ENCODE measurements at places on chromosomes 4 and X.

- no peak for DNase-seq
These were observed 77.4 kb downstream of the WNK3 start for GRCh38 chrX:54280466-54280865.

- DNase-seq = no peak
These were observed 24.3 kb downstream of the CPLX1 start for GRCh38 chr4:801436-802124.

GRCh38 chr4:77073106-77073809, 2.5 kb downstream of the CCNI start:
- peak; percentile 75 for DNase-seq

- DNase-seq = no peak
These were observed 109.4 kb upstream of the C1GALT1C1 start for GRCh38 chrX:120739300-120739699.

- no peak for DNase-seq
These were observed 36.3 kb downstream of the NAT8L start for GRCh38 chr4:2095236-2096072.

GRCh38 chr4:35912174-35912573, 332.1 kb downstream of the ARAP2 start:
- DNase-seq = no peak

GRCh38 chrX:50333308-50333707, 128.7 kb downstream of the CCNB3 start:
- DNase-seq = no peak

DNA sequence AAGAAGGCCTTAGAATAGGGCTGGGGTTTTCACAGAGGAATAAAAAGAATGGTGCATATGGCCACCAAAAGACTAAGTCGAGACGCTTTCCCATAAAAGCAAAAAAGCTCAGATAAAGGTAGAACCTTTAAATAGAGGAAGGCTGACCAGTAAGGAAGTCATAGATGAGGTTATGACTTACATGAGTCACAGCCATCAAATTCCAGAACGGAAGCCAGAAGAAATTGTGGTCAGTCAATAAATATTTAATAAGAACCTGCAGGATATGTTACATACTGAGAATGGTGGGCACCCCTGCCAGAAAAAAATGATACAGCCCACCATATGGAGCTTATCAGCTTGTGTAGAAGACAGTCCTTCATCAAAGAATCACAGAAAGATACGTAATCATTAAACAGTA, 120.1 kb downstream of the MANBA start:
- DNase-seq = no peak

DNA sequence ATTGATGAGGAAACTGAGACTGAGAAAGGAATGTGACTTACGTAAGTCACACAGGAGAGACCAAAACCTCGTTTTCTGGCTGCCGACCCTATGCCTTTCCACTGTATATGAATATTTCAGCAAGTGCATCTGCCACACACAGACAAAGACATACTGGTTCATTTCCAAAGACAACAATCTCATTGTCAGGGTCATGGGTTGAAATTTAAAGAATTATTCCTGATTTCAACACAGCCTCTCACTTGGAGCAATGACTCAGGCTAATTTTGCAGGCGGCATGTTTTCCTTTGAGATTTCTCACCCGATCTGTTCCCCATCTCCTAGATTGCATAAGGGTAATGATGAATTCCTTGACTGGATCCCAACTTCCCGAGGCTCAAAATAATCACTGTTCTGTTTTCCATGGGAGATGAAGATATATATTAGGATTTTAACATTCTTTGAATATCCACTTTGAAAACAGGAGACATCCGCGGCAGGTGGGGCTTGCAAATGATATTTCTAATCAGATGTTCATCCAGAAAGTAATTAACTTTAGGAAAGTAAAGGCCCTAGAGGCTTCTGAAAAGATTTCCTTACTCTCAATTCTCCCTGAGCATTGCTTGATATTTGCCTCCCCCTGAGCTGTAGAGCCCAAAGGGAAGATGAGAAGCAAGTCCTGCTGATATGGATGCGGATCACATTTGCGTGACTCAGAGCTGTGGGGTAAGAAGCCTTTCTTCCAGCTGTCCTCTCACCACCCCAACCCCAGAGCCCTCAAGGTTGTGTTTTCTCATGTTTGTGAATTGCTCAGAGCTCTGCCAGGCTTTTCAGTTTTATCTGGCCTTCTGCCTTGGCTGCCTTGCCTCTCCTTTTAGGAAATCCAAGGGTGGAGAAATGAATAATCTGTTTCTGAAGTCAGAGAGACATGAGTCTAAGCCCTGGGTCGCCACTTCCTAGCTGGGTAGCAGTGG, 361.1 kb upstream of the BOD1L1 start:
- DNase-seq = no peak

- DNase-seq = no peak
These were observed 135.0 kb downstream of the RAB28 start for GRCh38 chr4:13349096-13349495.

- no peak for DNase-seq
These were observed 43.5 kb downstream of the FMR1NB start for GRCh38 chrX:148024425-148025148.

- DNase-seq = no peak
These were observed 34.7 kb downstream of the MSL3 start for GRCh38 chrX:11792461-11793421.

DNA sequence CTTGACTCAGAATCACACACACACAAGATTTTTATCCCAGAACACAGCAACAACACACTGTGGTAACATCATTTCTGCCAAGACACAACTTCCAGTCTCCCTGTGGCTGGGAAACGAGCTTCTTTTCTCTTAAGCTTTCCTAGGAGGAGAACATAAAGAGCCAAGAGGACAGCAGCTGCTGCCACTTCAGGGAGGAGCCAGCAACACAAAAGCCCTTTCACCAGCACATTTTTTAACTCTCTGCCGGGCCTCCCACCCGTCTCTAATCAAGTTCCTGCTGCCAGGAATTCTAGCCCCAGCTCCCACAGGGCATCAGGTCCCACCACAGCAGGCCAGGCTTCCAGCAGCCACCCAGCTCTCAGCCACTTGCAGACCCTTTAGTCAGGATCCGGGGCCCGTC, 22.4 kb downstream of the FAT1 start:
- peak; percentile 94 for DNase-seq

DNA sequence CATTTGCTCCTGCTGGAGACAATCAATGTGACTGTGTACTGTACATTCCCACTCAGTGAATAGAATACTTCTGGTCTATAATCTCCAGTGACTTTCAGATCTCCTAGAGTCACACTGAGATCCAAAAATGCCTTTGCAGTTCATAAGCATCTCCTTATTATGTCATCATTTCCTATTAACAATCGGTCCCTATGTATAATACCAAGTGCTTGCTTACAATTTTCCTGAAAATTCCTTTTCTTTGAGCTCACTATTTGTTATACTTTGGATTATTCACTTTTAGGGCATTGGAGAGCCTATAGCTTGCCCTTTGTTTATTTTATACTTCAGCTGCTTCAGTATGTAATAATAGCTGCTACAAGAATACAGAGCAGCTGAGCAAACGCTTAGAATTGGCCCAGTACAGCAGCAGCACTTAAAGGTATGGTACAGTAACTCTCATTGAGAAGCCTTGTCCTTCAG, 313.0 kb downstream of the DCTD start:
- peak; percentile 70 for DNase-seq

GRCh38 chr4:168101026-168101425, 8.7 kb downstream of the ANXA10 start:
- no peak for DNase-seq

- no peak for DNase-seq
These were observed 31.9 kb downstream of the HTR2C start for GRCh38 chrX:114615765-114616164.

DNA sequence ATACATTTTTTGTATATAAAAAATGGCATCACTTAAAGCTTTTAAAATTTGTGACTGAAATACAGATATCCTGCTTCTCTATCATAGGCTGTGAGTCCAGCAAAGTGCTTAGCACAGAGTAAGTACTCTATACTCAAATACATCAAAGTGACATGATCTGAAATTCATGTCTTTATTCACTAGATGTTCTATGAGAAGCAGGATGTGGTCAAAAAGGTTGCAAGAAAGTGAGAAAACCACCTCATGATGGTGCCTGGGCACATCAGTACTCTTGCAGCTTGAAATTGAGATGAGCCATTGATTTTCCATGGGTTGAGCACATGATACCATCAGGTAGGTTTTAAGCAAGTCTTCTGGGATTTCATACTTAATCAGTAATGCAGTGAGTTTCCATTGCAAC, 20.4 kb upstream of the SFRP2 start:
- DNase-seq = no peak

GRCh38 chr4:679629-680028, 5.3 kb downstream of the MYL5 start:
- DNase-seq = no peak

DNA sequence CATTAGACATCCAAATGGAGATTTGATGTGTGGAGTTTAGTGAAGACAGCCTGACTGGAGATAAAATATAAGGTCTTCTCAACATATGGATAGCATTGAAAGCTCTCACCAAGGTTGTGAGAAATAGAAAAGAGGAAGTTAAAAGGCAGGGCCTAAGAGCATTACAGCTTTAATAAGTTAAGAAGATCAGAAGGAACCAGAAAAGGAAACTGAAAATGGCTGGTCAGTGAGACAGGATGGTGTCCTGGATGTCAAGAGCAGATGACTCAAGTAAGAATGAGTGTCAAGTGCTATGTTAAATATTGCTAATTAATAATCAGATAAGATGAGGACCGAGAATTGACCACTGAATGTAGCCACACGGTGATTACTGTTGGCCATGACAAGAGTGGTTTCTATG, 642.9 kb downstream of the STPG2 start:
- DNase-seq = no peak

GRCh38 chr4:184951668-184952160, 66.6 kb upstream of the HELT start:
- no peak for DNase-seq

GRCh38 chr4:146472404-146472803, 49.3 kb downstream of the SLC10A7 start:
- DNase-seq = no peak

DNA sequence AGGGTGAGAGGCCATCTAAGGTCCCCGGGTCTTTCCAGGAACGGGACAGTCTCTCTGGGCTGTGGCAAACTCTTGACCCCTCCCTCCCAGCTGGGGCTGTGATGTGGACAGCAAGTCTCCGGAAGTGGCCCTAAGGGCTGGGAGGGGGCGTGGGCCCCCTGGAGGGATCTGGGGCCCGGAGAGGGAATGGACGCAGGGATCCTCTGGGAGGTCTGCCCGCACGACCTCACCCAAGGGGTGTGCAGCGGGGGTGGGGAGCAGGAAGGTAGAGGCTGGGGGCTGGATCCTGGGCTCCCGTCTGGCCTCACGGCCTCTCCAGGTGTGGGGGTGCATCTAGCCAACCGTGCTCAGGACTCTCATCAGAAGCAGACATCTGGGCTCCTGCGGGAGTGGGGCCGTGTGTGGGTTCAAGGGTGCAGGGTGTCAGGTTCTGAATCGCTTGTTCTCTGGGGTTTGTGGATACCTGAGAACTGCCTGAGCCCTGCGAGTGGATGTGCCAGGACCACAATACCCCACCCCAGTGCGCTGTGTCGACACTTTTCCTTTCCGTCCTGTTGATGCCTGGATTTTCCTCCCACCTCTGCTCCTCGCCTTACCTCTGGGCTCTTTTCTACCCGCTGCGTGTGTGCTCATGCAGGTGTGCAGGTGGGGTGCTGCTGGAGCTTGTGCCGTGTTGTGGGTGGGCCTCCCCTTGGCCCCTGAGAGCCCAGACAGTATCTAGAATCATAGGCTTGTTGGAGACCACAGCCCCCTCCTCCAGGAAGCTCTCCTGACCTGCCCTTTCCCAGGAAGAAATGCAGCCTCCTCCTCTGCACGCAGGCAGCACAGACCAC, 915 bp downstream of the CPZ start:
- no peak for DNase-seq

DNA sequence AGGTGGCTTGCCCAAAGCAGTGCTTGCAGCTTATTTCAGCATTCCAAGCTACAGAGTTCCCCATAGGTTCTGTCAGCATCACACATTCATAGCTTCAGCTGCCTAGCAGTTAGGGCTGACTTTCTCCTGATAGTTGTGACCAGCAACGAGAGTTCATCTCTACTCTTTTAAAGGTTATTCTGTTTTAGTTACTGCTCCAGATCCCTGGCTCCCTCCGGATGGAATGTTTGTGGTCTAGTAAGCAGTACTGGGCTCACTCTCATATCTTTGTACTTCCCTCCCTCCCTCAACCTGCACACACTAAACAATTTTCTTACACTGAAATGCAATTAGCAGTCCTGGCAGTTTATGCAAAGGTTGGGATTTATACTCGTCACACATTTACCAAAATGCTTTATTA, 43.9 kb downstream of the PTTG2 start:
- no peak for DNase-seq

DNA sequence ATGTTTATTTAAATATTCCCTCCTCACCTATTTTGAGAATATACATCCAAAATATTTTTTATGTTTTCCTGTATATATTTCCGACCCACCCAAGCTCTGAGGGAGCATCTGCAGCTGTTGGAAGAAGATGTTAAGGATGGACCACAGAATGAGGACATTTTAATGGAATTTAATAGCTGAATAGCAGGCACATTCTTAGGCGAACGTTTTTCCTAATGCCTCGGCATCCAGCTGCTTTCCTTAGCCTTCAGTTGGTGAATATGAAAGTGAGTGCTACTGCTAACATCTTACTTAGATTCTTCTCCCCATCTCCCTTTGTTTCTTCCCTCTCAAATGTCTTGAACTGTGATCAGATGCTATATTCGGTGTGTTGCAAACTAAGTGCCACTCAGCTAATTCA, 158.0 kb upstream of the CTSO start:
- DNase-seq = peak; percentile 32

- DNase-seq = no peak
These were observed 15.0 kb upstream of the TMEM164 start for GRCh38 chrX:109987884-109988283.

DNA sequence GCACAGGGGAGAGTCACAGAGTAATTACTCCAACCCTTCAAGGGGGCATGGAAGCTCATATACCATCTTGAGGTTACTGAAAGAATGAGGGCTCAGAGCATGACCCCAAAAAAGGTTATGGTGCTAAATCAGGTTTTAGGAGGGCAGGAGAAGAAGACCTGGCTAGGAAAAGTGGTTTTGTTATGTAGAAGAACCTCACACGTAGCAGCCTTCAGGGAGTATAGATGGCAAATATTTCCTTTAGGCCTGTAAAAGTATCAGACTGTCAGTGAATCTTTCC, 102.0 kb upstream of the PDE5A start:
- no peak for DNase-seq

GRCh38 chrX:136258951-136259350, 7.8 kb upstream of the MAP7D3 start:
- no peak for DNase-seq

DNA sequence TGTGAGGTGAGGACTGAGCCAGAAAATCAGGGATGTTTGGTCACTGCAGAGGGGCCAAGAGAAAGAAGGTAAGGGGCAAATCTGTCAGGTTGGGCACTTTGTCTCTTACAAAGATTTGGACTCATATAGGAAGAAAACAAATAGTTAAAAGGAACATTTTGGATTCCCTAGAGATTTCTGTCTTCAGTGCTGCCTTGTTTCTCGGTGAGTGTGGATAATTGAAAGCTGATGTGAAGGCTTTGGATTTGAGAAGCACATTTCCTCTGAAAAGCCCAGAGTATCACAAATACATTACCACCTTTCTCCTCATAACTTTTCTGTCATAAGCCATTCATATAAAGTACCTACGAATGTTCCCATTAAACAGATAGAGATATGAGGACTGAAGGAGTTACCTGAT, 107.5 kb downstream of the ATG4A start:
- no peak for DNase-seq
